Amygdala (tissue), 56 donors: ENCODE measurements at places on chromosomes 3 and 15.
A peak's percentile ranks its signal among the peaks of the same experiment; 100 is the strongest.

GRCh38 chr15:82540055-82540983 is at the start of gene RPS17:
Gene RPS17, minus strand, starts transcription at chr15:82540457. Its CDS starts 29 bp downstream, at chr15:82540428.
- DNase-seq: no peak

DNA sequence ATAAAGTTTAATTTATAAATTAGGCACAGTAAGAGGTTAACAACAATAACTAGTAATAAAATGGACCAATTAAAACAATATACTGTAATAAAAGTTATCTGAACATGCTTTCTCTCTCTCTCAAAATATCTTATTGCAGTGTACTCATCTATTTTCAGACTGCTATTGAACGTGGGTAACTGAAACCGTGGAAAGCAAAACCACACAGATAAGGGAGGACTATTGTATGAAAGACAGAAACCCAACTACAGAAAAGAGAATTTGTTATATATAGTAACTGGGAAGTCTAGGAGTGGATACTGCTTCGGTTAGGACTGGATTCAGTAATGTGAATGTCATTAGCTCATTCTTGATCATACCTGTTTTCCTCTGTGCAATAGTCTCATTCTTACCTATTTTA is 119.3 kb upstream of the DAZL start:
- DNase-seq: no peak

GRCh38 chr15:70710714-70711113 is 52.6 kb downstream of the UACA start:
- DNase-seq: no peak

- DNase-seq: peak; percentile 35
These were observed 858 bp downstream of the NTRK3 start for GRCh38 chr15:88255484-88256278.

DNA sequence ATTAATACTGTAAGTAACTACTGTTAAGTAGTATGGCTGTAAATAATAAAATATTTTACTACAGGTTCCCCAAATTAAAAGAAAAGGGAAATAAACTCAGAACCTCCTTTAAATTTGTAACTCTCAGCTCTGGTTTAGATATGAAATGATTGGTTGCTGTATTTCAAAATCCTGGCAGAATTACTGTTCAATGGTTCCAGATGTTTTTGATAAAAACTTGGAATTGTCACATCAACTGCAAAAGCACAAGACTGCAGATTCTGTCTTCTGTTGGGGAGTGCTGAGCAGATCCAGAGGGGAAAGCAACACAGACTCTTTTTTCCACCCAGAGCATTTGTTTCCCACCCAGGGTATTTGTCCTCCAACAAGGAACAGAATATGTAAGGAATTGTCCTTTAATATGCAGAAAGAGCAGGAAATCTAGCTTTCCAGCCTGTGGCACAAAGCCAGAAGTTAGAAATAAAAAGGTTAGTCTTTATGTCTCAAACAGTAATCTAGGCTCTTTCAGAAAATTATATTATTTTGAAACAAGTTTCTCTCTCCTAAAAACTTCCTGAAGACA is 178.1 kb downstream of the KLHL25 start:
- DNase-seq: no peak

- DNase-seq: no peak
These were observed 192.9 kb downstream of the ADAMTSL3 start for GRCh38 chr15:83846847-83847246.

DNA sequence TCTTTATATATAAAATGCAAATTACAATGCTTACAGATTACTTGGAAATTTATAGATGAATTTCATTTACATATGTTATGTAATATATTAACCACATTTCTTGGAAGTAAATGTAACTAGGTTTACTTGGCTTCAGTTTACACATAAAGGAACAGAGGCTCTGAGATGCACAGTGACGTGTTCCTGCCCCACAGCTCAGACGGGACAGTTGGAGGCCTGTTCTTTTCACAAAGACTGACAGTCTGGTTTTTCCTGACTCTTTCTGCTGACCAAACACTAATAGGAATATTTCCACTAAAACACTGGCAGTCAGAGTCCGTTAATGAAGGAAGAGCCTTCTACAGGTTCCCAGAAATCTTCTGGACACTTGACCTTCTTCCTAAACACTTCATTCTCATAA is 336.1 kb downstream of the MFSD1 start:
- no peak for DNase-seq

- DNase-seq: no peak
These were observed 26.9 kb downstream of the MCTP2 start for GRCh38 chr15:94258246-94258645.

- DNase-seq: no peak
These were observed 71.1 kb downstream of the EPHB3 start for GRCh38 chr3:184632551-184633236.

DNA sequence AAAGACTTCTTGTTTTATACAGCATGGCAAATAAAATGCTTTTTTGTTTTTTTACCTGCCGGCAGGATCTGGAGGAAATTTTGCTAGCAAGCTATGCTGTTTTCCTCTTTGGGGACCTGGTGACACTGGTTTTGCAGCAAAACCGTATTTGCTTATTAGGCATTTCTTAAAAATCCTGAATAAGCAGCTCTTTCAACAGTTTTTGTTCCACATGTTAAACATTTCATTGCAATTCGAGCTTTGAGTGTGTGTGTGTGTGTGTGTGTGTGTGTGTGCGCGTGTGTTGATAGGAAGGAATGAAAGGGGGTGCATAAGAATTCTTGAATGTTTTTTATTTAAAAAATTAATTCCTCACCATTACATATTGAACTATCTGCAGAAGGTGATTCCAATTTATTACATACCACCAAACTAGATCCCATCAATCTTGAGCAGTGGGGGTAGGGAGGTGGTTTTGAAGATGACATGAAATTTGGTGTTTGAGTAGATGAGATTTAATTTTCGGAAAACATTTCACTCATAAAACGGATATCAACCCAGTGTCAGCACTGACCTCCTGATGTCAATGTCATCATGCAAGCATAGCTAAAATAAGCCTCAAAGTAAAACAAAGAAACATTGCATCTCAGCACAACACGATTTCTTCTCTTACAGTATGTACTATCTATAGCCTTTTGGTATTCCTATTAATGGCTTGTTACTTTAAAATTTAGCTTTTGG is 17.3 kb downstream of the ZBTB38 start:
- no peak for DNase-seq

GRCh38 chr3:12107071-12107713 is 51.5 kb downstream of the TIMP4 start:
- DNase-seq: no peak

GRCh38 chr3:94185753-94186152 is 122.9 kb downstream of the NSUN3 start:
- no peak for DNase-seq

GRCh38 chr3:149717391-149718056 is 34.8 kb downstream of the COMMD2 start:
- no peak for DNase-seq

- DNase-seq: no peak
These were observed 193.6 kb downstream of the UACA start for GRCh38 chr15:70569714-70570231.

GRCh38 chr15:67543348-67543718 is 830 bp downstream of the MAP2K5 start:
- DNase-seq: no peak

- no peak for DNase-seq
These were observed 436.9 kb downstream of the FOXP1 start for GRCh38 chr3:71146673-71147072.

DNA sequence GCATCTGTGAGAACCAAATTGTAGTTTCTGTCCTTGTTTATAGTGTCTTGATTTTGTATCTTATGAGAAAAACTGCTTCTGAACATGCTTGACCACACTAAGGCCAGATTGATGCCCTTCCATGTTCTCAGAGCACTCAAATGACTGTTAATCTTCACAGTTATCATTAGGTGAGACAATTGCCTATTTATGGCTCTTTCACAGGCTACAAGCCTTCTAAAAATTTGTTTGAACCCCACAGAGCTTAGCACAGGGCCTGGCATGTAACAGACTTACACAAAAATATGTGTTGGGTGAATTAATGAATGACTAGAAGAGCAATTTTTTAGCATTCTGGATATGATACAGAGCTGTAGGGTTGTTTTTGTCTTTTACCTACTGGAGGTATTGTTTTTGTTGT is 43.1 kb downstream of the BTLA start:
- no peak for DNase-seq

GRCh38 chr15:96340598-96341512 is 10.4 kb downstream of the NR2F2 start:
- DNase-seq: no peak

DNA sequence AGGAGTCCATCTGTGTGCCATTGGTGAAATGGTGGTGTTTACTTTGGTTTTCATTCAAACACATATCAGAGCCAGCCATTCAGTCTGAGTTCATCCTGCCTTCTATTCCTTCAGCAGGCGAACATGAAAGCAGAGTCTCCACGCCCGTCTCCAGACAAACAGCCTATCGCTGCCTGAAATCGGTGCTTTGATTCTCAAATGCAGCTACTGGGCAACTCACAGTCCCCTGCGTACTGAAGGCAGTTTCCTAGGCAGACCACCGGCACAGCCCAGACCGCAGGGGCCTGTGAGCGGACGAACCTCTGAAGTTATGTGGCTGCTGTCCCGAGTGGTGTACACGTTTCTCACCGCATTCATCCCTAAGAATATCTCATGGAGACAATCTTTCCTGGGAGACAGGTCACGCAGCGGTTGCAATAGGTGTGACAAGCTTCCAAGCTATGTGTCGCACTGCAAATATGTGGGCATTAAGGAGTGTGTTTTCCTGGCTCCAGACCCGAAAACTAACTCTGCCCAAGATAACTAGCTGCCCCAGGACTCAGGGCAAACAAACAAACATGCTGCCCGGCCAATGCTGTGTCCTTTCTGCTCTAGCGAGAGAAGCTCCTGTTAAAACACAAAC is 16.9 kb upstream of the RYR3 start:
- DNase-seq: no peak

DNA sequence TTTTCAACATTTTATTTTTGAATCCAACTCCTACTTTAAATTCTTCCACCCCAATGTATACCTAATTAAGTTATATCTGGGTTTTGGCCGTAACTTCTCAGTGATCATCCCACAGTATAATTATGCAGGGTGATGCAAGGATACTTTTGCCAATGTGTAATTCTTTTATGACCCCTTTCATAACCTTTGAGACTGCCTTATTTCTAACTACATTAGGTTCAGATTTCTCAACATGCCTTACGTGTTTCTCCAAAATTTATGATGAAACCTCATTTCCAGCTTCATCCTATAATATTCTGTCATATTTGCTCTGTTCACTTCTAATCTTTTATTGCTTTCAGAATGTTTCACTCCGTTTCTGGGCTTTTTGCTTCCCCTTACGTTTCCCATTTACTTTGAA is 1229.6 kb upstream of the ALCAM start:
- DNase-seq: no peak

- DNase-seq: no peak
These were observed 813.8 kb downstream of the TUSC7 start for GRCh38 chr3:117523418-117523817.

GRCh38 chr3:39385456-39386090 is 2.4 kb downstream of the SLC25A38 start:
- no peak for DNase-seq
